ENCODE measurements at places on chromosomes 3 and 15.

DNA sequence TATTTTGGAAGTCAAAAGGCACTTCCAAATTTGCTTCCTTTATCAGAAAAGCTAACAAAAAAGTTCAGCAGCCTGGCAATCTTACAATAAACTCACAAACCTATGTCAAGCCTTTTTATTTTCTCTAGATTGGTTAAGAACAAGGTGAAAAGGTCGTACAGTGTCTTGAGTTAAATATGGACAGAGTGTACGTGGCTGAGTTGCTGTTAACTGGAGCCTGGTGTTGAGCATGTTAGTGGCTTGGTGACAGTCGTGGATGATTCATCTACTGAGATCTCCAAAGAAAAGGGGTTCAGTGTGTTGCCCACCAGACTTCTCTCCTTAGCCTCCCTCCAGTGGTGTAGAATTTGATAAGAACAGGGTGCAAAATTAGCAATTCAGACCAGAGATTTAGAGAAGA lies 89.7 kb downstream of the SSR3 start:
- DNase-seq = no peak

DNA sequence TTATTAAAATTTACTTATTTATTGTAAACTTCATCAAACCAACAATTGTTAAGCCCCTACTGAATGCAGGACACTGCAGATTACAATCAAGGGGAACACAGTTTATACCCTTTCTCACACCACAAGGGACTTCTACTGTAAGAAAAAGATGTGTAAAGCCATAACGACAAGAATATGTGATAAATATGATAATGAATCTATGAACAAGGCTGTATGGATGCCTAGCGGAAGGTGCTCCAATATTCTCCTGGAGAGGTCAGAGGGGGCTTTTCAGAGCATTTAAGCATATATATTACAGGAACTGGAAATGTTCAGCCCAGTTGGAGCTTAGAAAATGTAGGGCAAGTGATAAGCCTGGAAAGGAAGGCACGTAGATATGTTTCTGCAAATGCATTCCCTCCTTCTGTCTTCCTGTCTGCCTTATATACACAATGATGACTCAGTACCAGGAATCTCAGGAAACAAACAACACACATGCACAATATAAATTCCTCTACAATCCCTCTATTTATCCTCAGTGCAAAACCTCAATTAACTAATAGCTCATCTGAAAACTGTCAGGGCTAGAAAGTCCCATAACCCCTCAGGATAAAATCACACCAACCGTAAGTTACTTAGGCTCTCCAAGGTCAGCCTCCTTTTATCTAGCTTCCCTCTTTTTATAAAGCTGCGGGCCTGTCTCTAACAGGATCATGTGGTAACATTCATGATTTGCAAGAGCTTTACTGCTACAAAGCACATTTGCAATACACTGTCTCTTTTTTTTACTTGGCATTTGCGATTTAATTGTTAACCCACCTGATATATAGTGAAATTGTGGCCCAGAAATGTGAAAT lies 393.1 kb downstream of the LPP start:
- DNase-seq = no peak

GRCh38 chr3:139756529-139757103 lies 78.8 kb upstream of the NMNAT3 start:
- no peak for DNase-seq

GRCh38 chr3:123112232-123112631 lies 45.4 kb downstream of the PDIA5 start:
- no peak for DNase-seq

DNA sequence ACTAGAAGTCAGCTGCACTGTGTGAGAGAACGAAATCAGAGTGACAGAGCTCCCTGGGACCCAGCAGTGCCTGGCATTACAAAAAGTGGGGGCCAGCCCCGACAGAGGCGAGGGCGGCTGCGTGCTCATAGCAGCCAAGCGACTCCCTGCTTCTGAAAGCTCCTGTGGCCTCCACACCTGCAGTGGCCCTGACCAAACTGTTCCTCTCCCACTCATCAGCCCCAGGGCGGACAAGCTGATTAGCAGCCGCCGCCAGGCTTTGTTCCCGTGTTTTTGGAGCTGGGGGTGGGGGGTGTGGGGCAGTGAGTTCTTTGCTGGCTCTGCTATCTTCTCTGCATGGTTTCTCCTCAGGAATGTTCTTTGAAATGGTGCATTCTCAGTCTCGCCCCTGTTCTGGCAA lies 58.1 kb downstream of the DGKG start:
- DNase-seq = no peak

- no peak for DNase-seq
Measured at GRCh38 chr3:70779296-70779695, 466.9 kb upstream of the MDFIC2 start.

DNA sequence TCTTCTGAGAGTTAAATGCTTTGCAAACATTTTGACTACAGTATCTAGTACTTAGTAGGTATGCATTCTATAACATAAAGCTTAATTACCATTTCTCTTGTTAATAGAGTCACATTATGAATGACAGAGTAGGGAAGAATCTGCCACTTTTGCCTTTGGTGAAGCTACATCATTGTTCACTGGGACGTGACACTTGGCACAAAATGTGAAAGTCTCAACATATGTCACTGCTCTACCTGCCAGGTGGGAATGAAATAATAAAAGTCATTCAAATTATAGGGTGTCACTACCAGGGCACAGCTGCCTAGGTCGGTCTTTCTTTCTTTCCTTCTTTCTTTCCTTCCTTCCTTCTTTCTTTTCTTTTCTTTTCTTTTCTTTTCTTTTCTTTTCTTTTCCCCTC lies 17.6 kb downstream of the GPR87 start:
- no peak for DNase-seq

GRCh38 chr3:194894538-194894937 lies 208.9 kb downstream of the FAM43A start:
- DNase-seq = no peak

GRCh38 chr3:178709051-178709450 lies 172.8 kb downstream of the KCNMB2 start:
- no peak for DNase-seq

Data from stimulated activated naive CD8-positive, alpha-beta T cell treated with anti-CD3 and anti-CD28 coated beads, Interleukin-15, amount 100 ng/mL, for 72 hours (primary cell).